Activated CD4-positive, alpha-beta T cell treated with anti-CD3 and anti-CD28 coated beads for 48 hours (primary cell): ENCODE measurements at places on chromosomes 2 and 18.

GRCh38 chr2:209463226-209463625 lies 39.4 kb downstream of the MAP2 start:
- DNase-seq: no peak

GRCh38 chr2:160550048-160550447 lies 56.4 kb upstream of the RBMS1 start:
- DNase-seq: no peak

GRCh38 chr18:56462276-56462675 lies 176.1 kb downstream of the TXNL1 start:
- no peak for DNase-seq

DNA sequence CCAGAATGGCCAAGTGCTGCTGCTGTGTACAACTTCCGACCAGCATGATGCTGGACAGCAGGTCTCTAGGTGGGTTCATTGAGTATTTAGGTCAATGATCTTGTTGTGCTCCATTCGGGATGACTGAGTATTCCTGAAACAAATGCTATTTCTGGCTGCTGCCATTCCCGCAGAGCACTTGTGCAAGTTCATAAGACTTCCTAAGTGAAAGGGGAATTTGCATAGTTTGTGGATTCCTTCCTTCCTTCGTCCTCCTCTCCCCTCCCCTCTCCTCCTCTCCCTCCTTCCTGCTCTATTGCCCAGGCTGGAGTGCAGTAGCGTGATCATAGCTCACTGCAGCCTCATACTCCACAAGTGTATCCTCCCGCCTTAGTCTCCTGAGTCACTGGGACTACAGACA lies 40.4 kb downstream of the LDLRAD4 start:
- DNase-seq: no peak

GRCh38 chr2:86446060-86446459 lies 4.9 kb downstream of the KDM3A start:
- DNase-seq: peak; percentile 9

- DNase-seq: no peak
These were observed 37.3 kb downstream of the MTCL1 start for GRCh38 chr18:8742387-8743361.

DNA sequence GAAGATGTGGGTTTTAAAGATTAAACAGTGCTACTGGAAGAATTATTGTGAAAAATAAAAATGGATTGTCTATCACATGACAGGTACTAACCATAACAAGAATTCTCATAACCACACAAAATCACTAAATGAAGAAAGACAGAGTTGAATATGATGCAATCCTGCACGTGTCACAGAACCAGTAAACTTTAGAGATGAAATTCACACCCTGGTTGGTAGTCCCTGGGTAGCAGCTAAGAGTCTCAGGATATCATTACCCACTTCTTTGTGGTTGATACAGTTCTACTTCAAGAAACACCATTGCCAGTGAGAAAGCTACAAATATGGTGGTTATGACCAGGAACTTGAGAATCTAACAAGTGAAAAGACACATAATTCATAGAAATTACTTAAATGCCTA lies 450.2 kb downstream of the ERBB4 start:
- DNase-seq: no peak

DNA sequence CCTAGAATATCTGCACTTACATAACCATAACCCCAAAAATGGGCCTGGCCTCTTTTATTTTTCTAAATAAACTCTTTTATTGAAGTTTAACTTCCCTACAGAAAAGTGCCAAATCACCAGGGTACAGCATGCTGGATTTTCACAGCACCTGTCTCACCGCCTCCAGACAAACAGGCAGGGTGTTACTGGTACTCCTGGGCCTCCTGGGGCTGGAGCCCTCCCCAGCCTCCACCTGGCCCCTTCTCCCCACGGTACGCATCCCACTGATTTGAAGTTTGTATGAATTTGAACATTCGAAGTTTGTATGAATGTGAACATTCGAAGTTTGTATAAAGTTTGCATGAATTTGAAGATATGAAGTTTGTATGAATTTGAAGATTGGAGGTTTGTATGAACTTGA lies 232.1 kb downstream of the NDUFA10 start:
- DNase-seq: no peak

- DNase-seq: no peak
These were observed 244.2 kb upstream of the SALL3 start for GRCh38 chr18:78735131-78736014.

GRCh38 chr2:28319118-28320008 lies 73.3 kb upstream of the FOSL2 start:
- DNase-seq: no peak

DNA sequence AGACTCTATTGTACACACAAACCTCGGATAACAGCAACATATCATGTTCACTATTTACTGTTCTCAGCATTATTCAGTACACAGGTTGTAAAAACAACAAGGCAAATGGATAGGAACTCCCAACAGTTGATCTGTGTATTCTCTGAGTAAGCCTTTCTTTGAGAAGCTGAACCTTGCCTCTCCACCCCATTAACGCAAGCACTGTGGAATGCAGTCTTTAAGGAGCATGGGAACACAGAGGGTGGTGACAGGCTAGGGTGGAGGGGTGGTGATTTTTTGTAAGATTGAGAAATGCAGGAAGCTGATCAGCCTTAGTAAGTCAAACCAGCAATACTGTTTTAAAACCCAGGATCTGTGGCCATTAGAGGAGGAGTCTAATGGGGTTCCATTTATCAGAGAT lies 19.6 kb upstream of the SERPINB11 start:
- no peak for DNase-seq

- DNase-seq: no peak
These were observed 715.1 kb upstream of the SLC8A1 start for GRCh38 chr2:41167014-41167413.

DNA sequence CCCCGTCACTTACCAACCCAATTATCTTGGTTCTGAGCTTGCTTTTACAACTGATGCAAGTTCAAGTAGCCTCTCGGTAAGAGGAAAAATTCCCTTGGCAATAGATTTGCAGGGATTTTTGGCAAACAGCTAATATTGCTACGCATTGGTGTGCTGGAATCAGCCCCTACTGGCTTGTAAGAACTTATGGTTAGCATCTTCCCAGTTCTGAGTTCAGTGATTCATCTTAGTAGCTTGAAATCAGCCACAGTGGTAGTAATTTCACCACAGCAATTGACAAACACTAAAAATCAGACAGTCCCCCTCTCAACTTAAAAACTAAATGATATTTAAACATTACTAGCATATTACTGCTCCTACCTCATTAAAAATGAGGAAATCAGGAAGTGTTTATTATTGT lies 5.9 kb upstream of the RAX start:
- DNase-seq: no peak

- DNase-seq: peak; percentile 29
These were observed 117.6 kb upstream of the KLF7 start for GRCh38 chr2:207283356-207283755.

DNA sequence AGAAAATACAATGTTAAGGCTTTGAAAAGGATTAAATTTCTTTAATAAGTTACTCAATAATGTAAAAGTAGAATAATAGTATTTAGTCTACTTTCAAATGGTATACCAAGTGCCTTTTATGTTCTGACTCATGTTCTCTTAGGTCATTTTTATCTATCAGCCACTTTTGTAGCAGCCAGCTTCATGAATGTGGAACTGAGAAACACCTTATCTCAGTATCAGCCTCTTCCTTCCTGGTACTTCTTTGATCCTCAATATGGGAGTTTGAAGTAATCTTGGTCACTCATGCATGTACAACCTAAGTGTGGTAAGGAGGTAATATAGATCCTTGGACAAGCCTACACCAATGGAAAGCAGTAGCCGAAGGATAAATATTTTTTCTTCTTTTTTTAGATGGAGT lies 180.4 kb upstream of the NRXN1 start:
- DNase-seq: no peak

DNA sequence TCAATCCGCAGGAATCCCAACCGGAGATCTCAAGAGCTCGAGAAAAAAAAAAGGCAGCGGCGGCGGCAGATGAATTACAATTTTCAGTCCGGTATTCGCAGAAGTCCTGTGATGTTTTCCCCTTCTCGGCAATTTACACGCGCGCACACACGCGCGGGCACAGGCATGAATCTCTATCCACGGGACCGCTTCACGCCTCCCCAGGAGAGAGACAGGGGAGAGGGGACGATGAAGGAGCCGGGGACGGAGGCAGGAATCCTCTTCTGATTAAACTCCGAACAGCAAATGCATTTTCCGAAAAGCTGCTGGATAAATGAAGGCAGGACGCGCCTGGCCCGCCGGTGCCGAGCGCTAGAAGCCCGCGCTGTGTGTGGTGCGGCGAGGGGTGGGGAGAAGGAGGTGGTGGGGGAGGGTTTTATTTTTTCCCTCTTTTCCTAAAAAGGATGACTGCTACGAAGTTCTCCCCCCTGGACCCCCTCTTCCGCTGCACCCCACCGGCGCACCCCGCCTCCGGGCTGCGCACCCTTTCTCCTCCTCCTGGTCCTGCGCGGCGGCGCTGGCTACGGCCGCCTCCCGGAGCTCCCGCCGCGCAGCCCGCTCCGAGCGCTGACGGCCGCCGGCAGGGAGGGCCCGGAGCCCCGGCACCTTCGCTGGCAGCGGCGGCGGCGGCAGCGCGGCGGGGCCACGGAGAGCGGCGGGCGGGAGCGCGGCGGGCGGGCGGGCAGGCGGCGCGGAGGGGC lies at the start of gene BCL2:
Gene BCL2 (minus strand): TSS at position 387 of the 740 bp plus-strand sequence.
- DNase-seq: peak; percentile 59

GRCh38 chr2:147439986-147440385 lies 404.8 kb upstream of the ACVR2A start:
- DNase-seq: no peak

DNA sequence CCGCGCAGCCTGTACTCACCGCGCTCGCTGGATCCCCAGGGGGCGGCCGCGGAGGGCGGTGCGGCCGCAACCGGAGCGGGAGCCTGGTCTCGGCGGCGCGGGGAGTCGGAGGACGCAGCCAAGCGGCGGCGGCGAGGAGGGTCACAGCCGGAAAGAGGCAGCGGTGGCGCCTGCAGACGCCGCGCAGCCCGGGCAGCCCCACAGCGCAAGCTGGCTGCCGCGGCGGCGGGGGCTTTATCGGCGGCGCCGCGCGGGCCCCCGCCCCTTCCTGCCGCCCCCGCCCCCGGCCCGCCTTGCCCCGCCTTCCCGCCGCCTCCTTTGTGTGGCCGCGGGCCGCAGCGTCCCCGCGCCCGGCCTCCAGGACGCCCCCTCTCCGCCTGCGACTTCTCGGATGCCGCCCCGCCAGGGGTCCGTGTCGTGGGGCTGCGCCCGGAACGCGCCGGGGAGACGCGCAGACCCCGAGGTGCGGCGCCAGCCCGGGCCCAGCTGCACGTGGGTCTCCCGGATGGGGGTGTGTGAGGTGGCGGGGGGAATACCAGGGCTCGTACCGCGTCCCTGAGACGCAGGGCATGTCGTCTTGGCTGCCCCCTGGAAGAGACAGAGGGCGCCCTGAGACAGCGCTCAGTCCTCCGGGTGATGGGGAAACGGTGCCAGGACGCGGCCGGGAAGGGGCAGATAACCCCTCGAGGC lies at the start of gene SERPINE2:
Gene SERPINE2 (minus strand): TSS at position 207 of the 690 bp plus-strand sequence. CDS start 37,386 bp downstream, outside the sequence.
- peak; percentile 56 for DNase-seq

DNA sequence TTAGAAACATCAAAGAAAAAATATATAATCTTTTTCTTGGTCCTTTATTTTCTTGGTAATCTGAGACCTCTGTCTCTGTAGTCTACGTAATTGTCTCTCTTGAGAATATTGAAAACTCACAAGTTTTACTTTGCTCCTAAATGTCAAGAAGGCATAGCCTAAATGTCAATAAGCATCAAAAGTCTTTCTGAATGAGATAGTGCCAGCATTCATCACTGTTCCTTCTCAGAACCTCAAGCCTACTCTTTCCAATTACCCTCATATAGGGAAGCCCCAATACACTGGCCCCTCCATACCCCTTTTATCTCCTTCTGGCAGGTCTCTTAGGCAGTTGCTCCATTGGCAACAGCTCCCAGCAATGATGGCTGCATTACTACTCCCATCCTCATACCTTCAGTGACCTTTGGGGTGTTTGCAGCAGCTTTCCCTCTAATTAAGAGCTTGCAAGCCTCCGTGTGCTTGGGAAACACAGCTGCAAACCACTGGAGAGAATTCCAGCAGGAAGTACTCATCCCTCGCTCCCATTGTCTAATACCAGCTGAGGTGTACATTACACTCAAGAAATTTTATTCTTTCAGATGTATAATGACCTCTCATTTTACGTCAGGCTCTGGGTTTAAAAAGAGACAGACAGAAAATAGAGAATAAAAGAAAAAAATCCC lies 95.8 kb downstream of the KYNU start:
- DNase-seq: no peak
